ENCODE measurements at places on chromosomes 11 and 22.

DNA sequence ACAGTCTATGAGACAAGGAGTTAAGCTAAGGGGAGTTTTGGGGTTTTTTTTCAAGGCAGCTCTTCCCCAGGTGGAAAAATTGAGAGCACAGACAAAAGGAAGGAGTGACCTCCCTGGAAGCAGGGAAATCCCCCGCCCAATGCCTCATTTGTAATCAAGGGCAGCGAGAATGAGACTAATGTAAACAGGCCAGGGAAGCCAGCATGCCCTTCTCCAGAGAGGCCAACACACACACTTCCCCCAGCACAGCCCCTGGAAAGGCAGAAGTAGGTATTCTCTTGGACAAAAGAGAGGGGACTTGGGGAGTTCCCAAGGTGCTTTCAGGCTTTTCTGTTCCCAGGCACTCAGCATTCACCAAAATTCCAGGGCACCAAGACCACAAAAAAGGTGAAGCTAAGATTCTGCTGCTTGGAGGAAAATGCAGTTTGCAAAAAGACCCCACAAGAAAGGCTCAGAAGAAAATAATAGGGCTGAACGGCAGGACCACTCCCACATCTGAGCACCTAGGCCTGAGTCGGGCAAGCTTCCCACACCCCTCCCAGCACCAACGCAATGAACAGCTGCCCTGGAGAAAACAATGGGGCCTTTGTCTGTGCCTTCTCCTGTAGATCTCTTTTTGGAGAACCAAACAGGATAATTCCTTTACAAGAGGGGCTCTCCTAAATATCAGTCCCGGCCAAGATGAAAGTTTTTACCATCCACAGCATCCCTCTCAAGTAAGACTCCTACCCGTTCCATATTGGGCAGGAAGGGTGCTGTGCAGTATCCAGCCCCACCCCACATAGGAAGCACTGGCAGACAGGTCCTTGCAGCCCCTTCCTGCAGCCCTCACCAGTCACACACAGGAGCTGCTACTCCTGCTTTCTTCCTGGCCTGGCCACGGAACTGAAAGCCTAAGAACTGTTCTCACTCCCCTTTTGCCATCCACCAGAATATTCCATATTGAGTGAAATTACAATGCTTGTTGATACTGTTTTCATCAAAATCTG is 70.7 kb upstream of the AKIP1 start:
- DNase-seq: no peak

- peak; percentile 59 for DNase-seq
Measured at GRCh38 chr11:83157594-83158356, 844 bp downstream of the PCF11 start.

- DNase-seq: no peak
Measured at GRCh38 chr22:29203488-29204454, 1.9 kb upstream of the EMID1 start.

DNA sequence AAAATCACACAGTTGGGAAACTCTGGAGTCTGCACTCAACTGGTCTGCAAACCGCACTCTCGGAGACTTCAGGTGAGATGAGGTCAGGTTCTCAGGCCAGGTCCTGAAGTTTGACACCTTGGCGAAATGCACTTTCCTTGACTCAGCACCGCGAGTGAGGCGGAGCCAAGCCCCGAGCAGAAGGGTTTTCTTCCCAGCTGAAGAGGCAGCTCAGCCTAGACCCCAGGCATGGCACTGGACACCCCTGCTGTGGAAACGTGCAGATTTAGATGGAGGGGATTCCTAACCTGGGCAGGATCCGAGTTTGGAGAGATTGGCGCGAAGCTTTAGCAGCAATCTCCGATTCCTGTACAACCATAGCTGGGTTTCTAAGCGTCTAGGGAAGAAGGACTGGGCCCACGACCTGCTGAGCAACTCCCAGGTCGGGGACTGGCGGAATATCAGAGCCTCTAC is 835 bp upstream of the MYOD1 start:
- no peak for DNase-seq

GRCh38 chr11:55106391-55106790 is 155.6 kb upstream of the TRIM48 start:
- no peak for DNase-seq

GRCh38 chr11:117600234-117600783 is 196.7 kb downstream of the DSCAML1 start:
- DNase-seq: no peak

GRCh38 chr11:67524480-67524808 is 1.2 kb upstream of the CABP2 start:
- DNase-seq: no peak

DNA sequence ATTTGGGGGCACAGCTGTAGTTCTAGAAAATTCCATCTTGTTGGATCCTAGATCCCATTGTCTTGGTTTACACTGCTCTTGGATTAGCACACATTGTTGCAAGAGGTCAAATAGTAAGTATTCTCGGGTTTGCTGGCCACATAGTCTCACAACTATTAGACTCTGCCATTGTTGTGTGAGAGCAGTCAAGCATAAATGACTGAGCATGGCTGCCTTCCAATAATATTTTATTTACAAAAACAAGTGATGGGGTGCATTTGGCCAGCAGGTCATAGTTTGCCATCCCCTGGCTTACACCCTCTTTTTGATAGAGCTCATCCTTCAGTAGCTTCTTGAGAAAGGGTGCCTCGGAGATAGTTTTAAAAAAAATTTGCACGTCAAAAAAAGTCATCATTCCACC is 77.9 kb upstream of the ALX4 start:
- no peak for DNase-seq

DNA sequence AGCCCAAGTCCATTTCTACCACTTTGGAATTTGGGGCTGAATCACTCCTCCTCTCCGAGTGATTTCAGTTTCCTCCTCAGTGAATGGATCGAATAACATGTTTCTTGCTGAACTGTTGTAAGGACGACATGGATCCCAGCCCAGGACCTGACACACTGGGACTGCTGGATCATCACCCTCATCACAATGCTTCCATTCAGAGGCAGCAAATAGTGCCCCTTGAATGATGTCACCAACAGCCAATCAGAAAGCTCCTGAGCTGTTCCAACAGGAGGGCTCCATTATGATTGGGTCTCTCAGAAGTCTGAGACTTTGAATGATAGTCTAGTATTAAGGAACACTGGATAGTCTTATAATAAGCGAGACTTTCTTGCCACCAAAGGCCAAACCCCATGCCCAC is 158.9 kb downstream of the MYO18B start:
- peak; percentile 28 for DNase-seq

- no peak for DNase-seq
Measured at GRCh38 chr11:94315664-94316063, 11.3 kb downstream of the IZUMO1R start.

DNA sequence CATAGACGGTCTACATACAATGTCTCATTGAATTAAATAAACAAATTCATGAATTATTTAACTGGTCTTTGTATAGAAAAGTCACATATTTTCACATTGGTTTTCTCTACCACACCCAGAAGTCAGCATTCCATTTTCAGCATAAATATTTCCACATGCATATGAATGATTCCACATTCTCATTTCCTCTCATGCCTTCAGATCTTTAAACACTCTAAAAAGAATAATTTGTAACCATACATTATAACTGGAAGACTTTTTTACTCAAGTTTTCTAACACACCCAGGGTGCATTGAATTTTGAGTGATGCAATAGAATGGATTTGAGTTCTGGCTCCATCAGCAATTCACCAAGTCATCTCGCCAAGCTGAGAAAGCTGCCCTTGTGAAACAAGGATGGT is 501.8 kb upstream of the TENM4 start:
- no peak for DNase-seq

- DNase-seq: no peak
Measured at GRCh38 chr11:32466279-32466915, 31.1 kb upstream of the WT1 start.

DNA sequence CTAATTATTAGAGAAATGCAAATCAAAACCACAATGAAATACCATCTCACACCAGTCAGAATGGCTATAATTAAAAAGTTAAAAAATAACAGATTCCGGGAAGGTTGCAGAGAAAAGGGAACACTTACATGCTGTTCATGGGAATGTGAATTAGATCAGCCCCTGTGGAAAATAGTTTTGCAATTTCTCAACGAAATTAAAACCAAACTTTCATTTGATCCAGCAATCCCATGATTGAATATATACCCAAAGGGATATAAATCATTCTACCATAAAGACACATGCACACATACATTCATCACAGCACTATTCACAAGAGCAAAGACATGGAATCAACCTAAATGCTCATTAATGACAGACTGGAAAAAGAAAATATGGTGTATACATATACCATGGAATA is 32.5 kb downstream of the NOX4 start:
- DNase-seq: no peak

DNA sequence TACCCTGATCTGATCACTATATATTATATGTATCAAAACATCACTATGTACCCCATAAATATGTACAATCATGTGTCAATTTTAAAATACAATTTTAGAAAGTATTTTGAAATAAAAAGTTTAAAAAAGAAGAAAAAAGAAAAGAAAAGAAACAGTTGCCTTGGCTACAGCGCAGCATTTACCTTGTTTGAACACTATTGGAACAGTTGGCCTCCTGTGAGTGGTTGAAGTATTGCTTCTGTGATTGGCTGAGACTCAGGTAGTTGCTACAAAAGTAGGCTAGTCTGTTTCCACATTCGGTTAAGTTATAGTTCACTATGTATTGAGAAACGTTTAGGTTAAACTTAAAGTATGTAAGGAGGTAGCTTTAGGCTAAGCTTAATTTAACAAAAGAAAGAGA is 7.9 kb upstream of the DTX4 start:
- no peak for DNase-seq

DNA sequence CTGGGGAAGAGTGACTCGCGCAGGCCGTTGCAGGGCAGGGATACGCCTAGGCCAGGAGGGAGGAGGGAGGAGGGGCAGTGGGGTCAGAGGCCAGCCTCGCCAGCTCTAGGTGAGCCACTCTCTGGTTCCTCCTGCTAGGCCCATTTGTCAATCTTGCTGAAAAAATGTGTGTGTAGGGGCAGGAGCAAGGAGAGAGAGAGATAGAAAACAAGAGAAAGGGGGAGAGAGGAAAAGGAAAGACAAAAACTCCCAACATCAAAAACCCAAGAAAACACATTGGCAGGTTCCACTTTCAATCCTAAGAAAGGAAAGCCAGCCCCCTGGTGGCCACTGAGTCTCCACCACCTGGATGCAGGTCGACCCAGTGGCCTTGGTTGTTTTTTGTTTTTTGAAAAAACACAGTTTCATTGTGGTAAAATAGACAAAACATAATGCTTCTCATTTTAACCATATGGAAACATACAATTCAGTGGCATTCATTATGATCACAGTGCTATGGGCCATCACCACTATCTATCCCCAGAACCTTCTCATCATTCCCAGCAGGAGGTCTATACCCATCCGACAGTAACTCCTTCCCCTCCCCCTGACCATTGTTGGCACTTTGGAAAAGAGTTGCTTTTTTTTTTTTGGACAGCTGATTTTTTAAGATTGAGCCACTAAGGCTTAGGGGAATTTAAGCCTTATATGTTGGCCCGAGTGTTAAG is 10.9 kb downstream of the OMP start:
- peak; percentile 67 for DNase-seq

GRCh38 chr11:56910785-56911184 is 77.9 kb upstream of the OR5AK2 start:
- no peak for DNase-seq

- no peak for DNase-seq
Measured at GRCh38 chr11:120064341-120064740, 73.6 kb downstream of the TRIM29 start.

DNA sequence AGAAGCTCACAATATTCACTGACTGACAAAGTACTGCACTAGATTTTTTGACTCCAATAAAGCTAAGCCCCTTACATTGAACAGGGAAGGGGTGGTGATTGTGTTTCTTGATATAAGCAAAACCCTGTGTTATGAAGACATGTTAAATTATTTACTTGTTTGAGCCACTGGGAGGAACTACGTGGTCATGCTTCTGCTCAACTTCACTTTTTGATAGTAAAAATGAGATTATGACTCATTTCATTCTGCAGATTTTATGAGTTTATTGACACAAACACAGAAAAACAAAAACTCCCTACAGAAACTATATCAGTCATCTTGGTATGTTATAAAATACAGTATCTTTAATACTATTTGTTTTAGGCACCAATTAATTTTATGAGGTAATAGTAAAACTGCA is 124.7 kb downstream of the CADM1 start:
- DNase-seq: no peak

- DNase-seq: no peak
Measured at GRCh38 chr22:23782703-23783102, 4.1 kb upstream of the SMARCB1 start.

- no peak for DNase-seq
Measured at GRCh38 chr22:40799008-40799407, 20.1 kb downstream of the SLC25A17 start.

- peak; percentile 11 for DNase-seq
Measured at GRCh38 chr11:33347490-33348125, 90.4 kb downstream of the HIPK3 start.

DNA sequence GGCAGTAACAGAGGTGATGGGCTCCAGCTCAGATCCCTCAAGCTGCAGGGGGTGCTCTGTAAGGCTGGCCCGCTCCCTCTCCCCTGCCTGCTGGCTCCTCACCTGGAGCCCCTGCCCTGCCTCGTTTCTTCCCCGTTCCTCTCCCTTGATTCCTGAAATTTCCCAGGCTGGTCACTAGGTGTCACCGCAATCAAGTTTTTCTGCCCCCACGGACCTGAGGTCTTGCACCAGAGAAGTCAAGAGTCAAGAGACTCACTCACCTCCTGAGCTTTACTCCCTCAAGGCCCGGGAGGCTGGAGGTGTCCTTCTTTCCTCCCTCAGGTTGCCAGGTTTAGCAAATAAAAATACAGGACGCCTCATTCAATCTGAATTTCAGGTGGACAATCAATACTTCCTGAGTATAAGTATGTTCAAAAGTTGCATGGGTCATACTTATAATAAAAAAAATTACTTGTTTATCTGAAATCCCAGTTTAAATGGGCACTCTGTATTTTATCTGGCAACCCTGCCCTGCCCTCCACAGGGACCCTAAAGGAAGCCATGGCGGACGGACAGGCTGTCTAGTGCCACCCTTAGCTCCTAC is 69.2 kb downstream of the SCUBE1 start:
- DNase-seq: peak; percentile 64

DNA sequence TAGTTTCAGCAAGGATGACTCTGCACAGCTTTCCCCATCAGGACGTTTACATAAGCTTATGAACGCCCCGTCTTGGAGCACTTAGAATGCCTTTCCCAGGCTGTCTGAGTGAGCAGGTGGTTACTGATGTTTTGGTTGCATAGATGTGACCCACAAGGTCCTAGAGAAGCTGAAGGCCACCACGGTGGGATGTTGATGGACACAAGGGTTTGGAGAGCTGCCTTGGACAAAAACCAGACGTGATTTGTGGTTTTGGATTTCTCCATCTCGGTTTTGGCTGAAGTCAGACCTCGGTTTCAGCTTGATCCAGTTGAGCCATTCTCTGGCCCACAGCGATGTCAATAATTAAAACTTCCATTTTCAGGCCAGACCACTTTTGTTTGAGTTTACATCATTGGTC is 151.9 kb downstream of the LDLRAD3 start:
- DNase-seq: no peak
